ENCODE measurements at places on chromosomes 16 and 17.

DNA sequence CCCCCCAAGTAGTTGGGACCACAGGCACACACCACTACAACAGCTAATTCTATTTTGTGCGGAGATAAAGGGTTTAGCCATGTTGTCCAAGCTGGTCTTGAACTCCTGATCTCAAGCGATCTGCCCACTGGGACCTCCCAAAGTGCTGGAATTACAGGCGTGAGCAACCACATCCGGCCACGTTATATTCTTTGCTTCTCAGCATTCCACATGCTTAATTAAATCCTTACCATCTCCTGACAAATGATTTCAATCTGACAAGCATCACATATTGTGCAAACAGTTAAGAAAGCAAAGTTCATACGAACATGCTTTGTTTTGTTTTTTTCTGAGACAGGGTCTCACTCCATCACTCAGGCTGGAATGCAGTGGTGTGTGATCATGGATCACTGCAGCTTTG, 18.2 kb downstream of the HIGD1B start:
- DNase-seq, result no peak

- DNase-seq, result no peak
Observed at GRCh38 chr17:46001390-46002310, 2.6 kb downstream of the STH start.

- DNase-seq, result no peak
Observed at GRCh38 chr16:3485821-3486505, 9.3 kb downstream of the C16orf90 start.

DNA sequence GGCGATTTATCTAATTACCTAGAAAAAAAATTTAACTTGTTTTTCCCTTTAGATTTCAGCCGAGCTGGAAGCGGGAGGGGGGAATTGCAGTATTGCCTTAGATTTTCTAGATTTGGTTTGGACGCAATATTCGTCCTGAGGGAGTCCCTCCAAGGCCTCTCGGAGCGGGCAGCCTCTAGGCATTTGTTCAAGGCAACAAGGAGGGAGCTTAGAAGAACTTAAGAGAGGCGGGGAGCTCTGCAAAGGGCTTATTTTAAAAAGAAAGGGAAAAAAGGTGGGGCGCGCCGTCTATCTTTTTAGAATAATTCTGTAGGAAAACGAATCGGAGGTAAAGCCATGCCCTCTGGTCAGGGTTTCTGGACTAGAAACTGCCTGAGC, 407 bp upstream of the TMEM94 start:
- DNase-seq, result no peak

DNA sequence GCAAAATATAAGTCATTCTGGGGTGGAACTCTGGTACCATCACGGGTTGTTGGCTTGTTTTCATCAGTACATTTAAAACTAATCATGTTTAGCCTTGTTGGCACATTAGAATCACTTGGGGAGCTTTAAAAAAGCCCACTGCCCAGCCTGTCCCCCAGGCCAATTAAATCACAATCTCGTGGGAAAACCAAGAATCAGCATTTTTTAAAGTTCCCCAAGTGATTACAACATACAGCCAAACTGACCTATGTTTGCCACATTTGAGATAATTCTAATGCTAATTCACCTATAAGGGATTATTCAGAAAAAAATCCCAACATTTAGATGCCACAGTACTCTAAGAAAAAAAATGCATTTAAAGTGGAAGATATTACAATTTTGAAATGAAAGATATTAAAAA, 8.4 kb upstream of the MSI2 start:
- DNase-seq, result no peak

- DNase-seq, result no peak
Observed at GRCh38 chr17:48215583-48216139, 108.1 kb downstream of the SNX11 start.

- DNase-seq, result no peak
Observed at GRCh38 chr17:61353615-61354014, 46.0 kb upstream of the TBX2 start.

GRCh38 chr17:71057448-71057847, 888.1 kb downstream of the KCNJ2 start:
- no peak for DNase-seq

- DNase-seq, result no peak
Observed at GRCh38 chr16:56093055-56093454, 98.2 kb upstream of the GNAO1 start.

DNA sequence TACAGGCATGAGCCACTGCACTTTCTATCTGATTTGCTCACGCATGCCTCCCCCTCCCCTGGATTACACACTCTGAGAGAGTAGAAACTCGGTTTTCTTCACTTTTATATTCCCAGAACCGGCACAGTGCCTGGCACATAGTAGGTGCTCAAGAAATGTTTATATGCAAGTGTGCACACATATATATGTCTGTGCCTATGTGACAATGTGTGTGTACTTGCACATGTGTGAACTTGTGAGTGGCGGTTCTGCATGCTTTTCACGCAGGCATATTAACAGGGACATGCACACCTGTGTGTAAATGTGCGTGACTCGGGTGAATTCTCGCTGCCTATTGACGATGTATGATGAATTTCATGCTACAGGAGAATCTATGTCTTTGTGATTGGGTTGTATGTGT, 22.1 kb upstream of the IL21R start:
- no peak for DNase-seq

DNA sequence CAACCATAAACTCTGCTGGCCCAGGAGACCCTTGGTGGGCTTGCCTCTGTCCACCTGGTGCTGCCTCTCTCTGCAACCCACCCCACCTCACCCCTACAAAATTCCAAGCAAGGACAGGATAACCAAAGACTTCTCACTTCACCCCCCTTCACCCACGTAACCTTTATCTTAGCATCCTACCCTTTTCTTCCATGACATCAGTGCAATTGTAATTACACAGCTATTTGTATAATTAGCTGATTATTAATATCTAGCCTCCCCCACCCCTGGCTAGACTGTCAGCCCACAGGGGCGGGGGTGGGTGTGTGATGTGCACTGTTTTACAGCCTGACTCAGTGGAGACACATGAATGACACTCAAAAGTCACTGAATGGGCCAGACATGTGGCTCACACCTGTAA, 262.2 kb downstream of the MRTFB start:
- no peak for DNase-seq

DNA sequence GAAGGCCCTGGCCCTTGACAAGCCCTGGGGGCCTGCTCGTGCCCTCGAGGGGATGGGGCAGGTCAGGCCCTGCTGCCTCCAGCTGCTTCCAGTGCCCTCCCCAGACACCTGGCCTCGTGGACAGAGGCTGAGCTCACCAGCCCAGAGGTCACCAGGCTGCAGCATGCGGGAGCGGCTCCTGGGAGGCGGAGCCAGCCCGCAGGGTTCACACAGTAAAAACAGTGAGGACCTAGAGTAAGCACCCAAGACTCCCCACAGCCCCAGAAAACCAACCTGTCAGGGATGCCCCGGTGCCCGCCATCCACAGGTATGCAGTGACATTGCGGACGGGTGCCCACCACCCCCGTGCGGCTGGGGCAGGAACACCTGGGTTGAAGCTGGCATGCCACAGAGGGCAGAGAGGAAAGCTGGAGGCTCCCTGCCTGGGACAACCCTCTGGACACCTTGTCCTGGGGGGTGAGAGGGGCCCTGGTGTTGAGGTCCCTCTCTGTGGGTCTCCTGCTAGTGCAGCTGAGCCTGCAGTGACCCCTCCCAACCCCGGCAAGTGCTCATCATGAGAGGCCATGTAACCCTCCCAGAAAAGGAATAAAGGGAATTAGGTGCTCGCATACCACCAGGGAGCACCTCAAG, 62.1 kb downstream of the LMF1 start:
- no peak for DNase-seq

DNA sequence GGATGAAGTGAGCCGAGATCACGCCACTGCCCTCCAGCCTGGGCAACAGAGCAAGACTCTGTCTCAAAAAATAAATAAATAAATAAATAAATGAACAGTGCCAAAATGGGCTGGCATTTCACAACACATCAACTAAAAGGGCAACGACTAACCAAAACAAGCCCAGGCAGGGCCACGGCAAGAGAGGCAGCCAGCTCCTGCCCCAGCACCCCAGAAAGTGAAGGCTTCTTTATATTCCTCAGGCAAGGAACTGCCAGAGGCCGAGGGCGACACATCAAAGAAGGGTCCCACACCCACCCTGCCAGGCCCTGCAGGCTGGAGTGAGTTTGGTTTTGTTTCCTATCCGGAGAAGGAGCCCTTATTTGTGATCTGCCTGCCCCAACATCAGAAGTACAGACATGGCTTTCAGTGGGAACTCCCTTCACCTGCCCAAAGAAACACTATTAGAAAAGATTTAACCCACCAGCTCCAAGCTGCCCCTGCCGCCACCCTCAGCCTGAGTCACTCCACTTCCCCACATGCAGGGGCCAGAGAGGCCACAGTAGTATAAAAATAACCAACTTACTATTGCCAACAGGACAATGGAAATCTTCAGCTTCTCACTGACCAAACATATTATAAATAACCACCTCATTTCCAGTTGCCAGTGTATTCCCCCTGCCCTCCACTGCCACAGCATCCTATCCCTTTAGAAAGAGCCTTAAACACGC, 8.0 kb downstream of the FBXO31 start:
- no peak for DNase-seq

GRCh38 chr17:72706396-72706981, 386.0 kb downstream of the SLC39A11 start:
- no peak for DNase-seq

DNA sequence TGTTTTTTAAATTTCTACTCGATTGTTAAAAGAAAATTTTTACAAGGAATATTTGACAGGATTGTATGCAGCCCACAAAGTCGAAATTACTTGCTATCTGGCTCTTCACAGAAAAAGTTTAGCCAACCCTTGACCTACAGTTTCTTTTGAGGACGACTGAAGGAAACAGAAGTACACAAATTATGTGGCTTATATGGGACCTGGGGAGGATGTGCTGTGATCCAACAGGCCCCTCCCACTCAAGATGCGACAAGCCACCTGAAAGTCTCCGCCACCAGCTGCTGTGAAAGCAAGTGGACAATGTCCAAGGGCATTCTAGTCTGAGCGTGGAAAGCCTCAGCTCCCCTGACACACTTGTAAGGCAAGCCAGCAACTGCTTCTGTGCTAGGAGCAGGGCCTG, 42.4 kb upstream of the SLC25A19 start:
- no peak for DNase-seq

DNA sequence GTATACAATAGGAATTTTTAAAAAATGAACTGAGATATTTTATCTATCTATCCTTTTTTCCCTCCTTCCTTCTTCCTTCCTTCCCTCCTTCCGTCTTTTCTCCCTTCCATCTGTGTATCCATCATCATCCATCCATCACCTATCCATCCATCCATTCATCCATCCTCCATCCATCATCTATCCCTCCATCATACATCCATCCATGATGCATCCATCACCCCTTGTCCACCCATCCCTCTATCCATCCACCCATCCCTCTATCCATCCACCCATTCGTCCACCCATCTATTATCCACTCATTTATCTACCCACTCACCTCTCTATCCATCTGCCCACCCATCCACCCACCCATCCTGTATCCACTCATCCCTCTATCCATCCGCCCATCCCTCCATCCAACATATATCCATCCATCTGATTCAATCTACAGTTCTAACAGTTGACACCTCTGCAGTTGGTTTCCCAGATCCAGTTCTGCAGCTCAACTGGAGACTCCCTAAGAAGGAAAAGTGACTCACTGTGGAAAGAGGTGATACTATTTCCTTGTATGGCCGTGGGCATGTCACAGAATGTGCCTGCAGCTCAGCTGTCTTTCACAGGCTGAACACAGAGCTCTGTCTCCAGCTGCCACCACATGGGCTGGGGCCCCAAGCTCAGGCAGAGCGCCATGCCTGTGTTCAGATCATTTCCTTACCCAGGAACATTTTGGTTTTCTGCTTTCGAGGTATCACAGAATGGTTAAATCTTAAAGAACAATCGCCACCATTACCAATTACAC, 130.8 kb downstream of the XYLT1 start:
- DNase-seq, result no peak

DNA sequence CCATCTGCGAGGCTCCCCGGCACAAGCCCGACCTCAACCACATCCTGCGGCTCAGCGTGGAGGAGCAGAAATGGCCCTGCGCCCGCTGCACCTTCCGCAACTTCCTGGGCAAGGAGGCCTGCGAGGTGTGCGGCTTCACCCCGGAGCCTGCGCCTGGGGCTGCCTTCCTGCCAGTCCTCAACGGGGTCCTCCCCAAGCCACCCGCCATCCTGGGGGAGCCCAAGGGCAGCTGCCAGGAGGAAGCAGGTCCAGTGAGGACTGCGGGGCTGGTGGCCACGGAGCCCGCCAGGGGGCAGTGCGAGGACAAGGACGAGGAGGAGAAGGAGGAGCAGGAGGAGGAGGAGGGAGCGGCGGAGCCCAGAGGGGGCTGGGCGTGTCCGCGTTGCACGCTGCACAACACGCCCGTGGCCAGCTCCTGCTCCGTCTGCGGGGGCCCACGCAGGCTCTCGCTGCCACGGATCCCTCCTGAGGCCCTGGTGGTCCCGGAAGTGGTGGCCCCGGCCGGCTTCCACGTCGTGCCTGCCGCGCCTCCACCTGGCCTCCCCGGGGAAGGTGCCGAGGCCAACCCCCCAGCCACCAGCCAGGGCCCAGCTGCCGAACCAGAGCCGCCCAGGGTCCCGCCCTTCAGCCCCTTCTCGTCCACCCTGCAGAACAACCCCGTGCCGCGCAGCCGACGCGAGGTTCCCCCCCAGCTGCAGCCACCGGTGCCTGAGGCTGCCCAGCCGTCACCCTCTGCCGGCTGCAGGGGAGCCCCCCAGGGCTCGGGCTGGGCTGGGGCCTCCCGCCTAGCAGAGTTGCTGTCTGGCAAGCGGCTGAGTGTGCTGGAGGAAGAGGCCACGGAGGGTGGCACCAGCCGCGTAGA, 13.1 kb upstream of the PRR35 start:
- DNase-seq, result no peak

DNA sequence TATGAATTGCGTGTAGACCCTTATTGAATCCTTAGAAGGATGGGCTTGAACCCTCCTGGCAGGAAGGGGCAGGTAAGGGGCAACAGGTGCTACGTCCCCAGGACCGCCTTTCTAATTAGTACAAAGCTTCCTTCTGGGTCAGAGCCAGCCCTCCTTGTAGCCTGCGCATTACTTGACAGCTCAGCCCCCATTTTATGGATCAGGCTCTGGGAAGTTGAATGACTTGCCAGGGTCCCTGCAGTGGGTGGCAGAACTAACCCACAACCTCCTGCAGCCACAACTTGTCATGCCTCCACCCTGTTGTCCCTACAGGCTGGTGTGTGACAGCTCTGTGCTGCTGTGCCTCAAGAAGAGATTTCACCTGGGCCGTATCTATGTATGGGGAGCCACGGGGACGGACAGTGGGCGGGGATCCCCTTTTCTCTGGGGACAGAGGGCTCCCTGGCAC, 2.7 kb downstream of the MYO15B start:
- no peak for DNase-seq

- DNase-seq, result no peak
Observed at GRCh38 chr16:21150375-21151001, at the start of gene DNAH3. DNAH3 (minus strand) TSS chr16:21150846; CDS start chr16:21150319, 527 bp downstream.

- DNase-seq, result no peak
Observed at GRCh38 chr16:76052725-76053124, 224.5 kb upstream of the CNTNAP4 start.

- no peak for DNase-seq
Observed at GRCh38 chr16:85928401-85928820, 29.4 kb downstream of the IRF8 start.

DNA sequence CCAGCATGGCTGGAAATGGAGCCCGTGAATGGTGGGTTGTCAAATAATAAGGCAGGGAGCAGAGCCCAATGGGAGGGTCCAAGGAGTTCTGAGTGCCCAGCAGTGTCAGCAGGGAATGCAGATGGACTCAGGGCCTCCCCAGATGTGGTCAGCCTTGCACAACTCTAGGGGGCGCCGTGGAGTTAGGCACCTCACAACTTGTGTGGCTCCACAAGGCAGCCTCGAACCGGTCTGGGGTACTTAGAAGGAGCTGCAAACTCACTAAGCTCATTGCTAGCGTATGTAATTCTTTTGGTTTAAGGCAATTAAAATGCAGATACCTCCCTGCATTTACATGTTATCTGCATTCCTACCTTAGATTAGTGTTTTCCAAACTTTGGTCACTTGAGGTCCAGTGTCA, 18.1 kb downstream of the IRF8 start:
- DNase-seq, result no peak

All from iPS DF 19.7 (cell line).